ENCODE measurements at places on chromosomes 13 and 19.

DNA sequence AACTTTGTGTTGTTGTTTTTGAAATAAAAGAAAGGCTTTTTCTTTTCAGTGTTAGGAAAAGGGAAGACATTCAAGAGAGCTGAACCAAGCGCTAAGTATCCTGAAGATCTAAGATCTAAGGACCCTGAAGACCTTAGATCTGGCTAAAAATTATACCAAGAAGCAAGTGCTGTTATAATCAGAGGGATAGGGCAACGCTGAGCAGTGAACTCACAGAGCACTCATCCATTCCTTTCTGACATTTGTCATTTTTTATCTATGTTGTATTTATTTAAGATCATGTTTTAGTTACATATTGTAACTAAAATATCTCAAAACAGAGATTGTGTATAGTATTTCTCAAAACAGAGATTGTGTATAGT, 60.5 kb upstream of the FAM216B start:
- DNase-seq, result no peak

DNA sequence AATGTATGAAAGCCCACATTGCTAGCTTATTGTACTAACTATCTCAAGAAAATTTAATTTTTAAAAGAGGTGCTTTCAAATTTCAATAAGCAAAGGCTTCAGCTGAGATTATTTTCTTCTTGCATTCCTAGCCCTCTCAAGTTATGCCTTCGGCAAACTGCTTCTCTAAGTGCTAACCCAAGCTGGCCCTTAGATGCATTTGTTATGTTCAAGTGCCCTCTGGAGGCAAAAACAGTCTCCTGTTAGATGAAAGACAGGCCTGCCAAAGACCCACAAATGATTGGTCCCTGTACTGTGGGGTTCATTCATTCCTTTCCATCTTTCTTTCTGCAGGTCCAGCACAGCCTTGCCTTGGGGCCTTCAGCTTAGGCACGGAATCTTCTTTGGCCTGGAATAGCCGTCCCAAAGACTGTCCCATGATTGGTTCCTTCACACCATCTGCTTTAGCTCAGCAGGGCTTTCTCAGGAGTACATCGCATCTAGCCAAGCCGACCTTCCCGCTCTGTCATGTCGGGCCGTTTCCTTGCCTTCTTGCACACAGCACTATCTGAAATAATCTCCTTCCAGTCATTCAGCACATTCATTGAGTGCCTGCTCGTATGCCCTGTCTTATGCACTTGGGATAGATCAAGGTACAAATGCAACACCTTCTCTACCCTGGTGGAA, 26.4 kb upstream of the TPTE2 start:
- no peak for DNase-seq

DNA sequence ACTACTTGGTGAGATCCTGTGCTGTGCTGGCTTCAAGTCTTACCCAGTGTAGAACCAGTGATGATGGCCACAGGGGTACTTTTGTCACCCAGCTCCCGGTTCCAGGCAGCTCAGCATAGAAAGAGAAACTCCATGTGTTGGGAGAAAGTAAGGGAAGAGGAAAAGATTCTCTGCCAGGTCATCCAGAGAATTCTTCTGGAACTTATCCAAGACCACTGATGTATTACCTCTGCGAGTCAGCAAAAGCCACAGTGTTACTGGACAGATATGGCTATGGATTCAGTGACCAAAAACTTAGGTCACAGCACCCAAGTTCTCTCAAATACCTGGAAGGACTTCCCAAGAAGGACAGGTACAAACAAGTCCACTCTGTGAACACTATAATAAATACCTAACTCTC, 399.5 kb upstream of the MIR17HG start:
- no peak for DNase-seq

- DNase-seq, result no peak
These were observed 3.7 kb downstream of the ATP4A start for GRCh38 chr19:35559781-35560180.

- DNase-seq, result no peak
These were observed 853.2 kb downstream of the UQCRFS1 start for GRCh38 chr19:28359431-28360414.

GRCh38 chr19:7394731-7395359, 46.1 kb downstream of the ARHGEF18 start:
- peak; percentile 45 for DNase-seq

GRCh38 chr13:41811588-41812021, 149.3 kb downstream of the VWA8 start:
- DNase-seq, result no peak

DNA sequence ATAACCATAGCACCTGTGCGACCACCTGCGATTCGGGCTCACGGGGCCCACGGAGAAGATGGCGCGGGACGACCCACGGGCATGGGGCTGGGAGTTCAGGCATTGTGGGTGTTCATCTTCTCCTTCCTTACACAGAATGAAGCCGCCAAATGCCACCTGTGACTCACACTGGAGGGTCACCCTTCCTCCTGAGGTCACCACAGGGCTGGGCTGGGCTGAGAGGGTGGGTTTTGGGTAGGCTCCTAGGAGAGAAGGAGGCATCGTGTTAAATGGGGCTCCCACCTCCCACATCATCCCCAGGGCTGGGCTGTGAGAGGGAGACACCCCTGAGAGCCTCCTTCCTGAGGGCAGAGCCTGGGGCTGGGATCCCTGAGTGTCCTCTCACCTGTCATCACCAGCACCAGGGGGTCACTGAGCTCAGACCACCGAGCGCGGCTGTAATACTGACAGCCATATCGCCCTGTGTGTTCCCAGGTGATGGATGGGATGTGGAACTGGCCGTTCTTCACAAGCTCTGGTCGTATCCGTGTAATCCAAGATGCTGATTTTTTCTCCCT, 1.4 kb downstream of the LILRB2 start:
- no peak for DNase-seq

DNA sequence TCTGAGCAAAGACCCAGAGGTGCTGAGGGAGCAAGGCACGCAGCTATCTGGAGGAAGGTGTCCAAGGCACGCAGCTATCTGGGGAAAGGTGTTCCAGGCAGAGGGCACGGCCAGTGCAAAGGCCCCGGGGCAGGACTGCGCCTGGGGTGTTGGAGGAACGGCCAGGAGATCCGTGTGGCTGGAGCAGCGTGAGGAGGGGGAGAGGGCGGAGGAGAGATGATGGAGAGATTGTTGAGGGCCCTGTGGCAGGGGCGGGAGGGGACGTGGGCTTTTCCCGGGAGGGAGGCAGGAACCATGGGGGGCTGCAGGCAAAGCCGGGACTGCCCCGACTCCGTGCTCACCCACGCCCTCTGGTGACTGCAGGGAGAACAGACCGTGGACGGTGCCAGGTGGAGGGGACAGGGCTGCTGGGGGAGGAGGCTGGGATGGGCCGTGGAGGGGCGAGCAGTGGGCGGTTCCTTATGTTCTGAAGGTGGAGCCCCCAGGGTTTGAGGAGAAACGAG, 13.3 kb upstream of the MISP start:
- DNase-seq, result no peak

- DNase-seq, result no peak
These were observed 13.2 kb upstream of the ASF1B start for GRCh38 chr19:14149509-14149994.

DNA sequence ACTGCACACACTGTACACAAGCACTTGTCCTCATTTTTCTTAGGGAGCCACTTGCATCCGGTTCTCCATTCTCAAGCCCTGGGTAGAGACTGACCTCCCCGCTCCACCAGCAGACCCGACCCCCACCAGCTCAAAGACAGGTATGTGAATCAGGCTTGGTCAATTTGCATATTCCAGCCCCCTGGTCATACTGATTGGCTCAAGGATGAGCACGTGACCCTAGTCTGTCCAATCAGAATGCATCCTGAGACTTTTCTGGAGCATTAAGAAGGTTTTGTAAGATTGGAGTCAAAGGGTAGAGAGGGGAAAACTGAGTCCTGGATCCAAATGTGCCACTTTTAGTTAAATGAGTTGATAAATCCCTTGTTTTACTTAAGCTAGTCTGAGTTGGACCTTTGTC, 34.1 kb downstream of the NOTCH3 start:
- no peak for DNase-seq

GRCh38 chr19:8702350-8702749, 3.8 kb upstream of the ACTL9 start:
- DNase-seq, result no peak

DNA sequence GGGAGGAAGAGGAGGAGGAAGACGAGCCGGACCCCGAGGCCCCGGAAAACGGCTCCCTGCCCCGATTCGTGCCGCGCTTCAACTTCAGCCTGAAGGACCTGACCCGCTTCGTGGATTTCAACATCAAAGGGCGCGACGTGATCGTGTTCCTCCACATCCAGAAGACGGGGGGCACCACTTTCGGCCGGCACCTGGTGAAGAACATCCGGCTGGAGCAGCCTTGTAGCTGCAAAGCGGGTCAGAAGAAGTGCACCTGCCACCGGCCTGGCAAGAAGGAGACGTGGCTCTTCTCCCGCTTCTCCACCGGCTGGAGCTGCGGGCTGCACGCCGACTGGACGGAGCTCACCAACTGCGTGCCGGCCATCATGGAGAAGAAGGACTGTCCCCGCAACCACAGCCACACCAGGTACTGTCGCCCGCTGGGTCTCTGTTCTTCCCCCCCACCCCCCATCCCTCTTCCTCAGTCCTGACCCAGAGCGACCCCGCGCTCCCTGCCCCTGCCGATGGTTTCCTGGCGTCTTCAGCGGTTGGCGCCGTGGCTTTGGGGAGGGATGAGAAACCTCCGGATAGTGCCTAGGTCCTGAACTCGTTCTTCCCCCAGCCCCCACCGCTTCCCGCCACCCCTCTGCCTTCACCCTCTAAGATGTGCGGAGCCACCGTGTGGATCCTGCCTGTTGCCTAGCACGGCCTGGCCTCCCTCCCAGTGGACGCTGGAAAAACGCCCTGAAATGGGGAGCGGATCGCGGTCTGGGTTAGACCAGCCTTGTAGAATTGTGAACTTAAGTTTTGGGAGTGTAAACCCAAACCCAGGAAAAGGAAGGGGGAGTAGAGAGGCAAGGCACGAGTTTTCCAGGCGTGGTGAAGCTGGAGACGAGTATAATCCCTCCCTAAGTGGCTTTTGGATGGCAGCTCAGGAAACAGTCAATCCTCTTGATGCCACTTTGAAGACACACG, 1.5 kb downstream of the HS6ST3 start:
- DNase-seq, result no peak

DNA sequence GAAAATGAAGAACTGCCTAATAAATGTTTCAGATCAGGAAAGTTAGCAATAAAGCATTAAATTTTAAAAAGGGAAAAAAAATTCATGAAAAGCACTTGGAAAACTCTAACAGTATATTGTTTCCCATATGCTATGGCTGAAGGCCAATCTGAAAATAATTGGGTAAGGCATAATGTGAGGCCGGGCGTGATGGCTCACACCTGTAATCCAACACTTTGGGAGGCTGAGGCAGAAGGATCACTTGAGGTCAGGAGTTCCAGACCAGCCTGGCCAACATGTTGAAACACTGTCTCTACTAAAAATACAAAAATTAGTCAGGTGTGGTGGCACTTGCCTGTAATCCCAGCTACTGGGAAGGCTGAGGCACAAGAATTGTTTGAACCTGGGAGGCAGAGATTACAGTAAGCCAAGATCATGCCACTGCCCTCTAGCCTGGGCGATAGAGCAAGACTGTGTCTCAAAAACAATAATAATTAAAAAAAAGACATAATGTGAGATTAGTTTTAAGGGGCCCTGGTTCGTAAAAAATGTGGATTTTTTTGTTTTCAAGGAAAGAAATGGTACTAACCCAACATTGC, 15.2 kb downstream of the INTS6 start:
- DNase-seq, result no peak

- DNase-seq, result no peak
These were observed 337.8 kb downstream of the IRS2 start for GRCh38 chr13:109448629-109449028.

GRCh38 chr19:6056801-6057650, 53.3 kb downstream of the RFX2 start:
- DNase-seq, result peak; percentile 84

- DNase-seq, result no peak
These were observed 5.5 kb downstream of the ARRDC5 start for GRCh38 chr19:4897146-4897545.

GRCh38 chr13:43444081-43444480, 342.7 kb downstream of the ENOX1 start:
- DNase-seq, result no peak

GRCh38 chr13:28041031-28041461, 52.6 kb upstream of the URAD start:
- no peak for DNase-seq

DNA sequence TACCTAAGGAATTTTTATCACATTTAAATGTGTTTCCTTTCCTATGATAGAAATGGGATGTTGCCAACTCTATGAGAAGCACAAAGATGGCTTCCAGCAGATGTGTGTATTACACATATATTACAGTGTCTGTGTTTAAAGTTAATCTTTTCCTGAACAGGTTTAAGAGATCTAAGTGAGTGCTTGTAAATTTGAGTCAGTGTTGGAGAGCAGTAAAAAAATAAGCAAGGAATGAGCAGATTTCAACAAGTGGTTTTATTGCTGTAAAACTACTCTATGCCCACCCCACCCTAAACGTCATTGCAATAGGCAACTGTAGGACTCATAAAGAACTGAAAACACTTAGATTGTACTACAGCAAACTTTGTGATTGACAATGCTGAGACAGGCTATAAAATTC, 248.7 kb downstream of the KLF5 start:
- no peak for DNase-seq

DNA sequence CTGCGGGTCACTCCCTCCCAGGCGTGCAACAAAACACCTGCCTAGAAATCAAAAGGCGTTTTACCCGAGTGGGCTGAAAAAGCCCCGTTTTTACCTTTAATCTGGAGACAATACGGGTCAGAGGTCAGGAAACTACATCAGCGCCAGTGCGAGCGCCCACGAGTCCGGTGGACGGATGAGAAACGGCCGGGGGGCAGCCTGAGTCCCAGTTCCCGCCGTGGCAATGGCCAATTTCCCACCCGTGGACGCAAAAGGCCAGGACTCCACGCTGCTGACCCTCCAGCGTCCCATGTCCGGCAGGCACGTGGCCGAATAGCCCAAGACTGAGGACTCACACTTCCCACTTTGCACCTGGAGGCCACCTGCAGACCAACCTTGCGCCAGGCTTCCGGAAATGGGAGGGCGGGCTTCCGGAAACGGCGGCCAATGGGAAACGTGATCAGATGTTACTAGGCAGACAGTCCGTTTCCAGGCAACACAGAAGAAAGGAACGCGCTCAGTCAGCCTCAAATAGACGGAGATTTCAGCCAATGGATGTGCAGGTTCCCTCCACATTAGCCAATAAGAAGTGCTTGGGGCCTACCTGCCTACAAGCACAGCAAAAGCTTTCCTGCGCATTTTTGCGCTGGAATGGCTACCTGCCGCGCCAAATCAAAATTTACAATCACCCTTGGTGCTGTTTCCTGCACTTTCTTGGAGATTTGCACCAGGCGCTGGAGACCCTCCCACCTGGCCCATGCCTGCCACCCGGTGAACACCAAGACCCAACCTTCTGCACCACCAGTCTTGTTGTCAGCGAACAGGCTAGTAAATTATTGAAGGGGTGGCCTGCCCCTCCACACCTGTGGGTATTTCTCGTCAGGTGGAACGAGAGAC, 47.4 kb downstream of the ZFP14 start:
- peak; percentile 24 for DNase-seq

- no peak for DNase-seq
These were observed 29.2 kb upstream of the CERS4 start for GRCh38 chr19:8180018-8180417.

GRCh38 chr19:28705008-28705407, 507.9 kb downstream of the UQCRFS1 start:
- no peak for DNase-seq

GRCh38 chr13:93758575-93758974, 532.0 kb downstream of the GPC6 start:
- DNase-seq, result no peak
